ENCODE measurements at places on chromosomes 4 and X.

DNA sequence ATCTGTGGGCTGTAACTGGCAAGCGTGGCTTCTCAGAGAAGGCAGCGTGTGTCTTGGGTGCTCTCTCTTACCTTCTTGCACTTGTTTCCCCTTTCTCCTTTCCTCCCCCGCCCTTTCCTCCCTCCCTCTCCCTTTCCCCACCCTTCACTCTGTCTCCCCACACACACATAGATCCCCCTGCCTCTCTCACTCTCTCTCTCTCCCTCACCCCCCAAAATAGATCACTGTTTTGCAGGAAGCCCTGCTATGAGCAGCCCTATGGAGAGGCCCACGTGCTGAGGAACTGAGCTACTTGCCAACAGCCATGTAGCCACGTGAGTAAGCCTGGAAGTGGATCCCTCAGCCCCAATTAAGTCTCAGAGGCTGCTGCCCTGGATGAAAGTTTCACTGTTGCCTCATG, 4.3 kb upstream of the PNMA6E start:
- DNase-seq = no peak

GRCh38 chr4:78953769-78954666, 14.8 kb upstream of the PAQR3 start:
- DNase-seq = no peak

DNA sequence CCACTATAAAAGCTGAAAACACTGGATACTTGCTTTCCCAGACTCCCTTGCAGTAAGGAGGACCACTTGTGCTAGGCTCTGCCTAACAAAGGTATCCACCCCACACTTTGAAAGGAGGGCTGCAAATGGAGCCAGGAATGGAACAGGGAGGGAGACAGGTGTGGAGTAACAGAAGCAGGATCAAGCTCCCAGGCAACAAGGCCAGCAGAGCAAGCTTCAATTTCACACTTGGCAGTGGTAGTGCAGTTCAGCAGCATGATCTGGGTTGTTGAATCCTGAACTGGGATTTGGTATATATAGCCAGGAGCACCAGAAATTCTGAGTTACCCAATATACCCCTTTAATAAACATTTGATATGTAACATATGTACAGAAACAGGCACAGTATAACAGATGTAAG, 9.8 kb downstream of the LAMP2 start:
- no peak for DNase-seq

- DNase-seq = no peak
Observed at GRCh38 chr4:108683479-108683878, 33.1 kb downstream of the OSTC start.

DNA sequence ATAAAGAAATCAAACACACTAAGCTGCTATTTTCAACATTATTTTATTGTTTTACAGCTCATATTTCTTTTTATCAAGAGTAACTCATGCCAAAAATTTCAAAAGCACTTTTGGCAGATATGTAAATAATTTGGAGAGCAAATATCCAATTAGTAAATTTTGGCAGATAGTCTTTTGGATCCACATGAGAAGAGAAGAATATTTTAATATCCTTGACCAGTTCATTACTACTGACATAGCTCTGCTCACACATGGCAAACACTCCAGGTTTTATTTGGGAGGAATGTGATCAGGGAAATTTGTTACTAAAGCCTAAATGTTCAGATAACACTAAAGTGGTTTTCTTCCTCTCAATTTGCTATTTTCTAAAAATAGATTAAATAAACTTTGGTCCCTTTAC, 1054.3 kb downstream of the FAT4 start:
- no peak for DNase-seq

DNA sequence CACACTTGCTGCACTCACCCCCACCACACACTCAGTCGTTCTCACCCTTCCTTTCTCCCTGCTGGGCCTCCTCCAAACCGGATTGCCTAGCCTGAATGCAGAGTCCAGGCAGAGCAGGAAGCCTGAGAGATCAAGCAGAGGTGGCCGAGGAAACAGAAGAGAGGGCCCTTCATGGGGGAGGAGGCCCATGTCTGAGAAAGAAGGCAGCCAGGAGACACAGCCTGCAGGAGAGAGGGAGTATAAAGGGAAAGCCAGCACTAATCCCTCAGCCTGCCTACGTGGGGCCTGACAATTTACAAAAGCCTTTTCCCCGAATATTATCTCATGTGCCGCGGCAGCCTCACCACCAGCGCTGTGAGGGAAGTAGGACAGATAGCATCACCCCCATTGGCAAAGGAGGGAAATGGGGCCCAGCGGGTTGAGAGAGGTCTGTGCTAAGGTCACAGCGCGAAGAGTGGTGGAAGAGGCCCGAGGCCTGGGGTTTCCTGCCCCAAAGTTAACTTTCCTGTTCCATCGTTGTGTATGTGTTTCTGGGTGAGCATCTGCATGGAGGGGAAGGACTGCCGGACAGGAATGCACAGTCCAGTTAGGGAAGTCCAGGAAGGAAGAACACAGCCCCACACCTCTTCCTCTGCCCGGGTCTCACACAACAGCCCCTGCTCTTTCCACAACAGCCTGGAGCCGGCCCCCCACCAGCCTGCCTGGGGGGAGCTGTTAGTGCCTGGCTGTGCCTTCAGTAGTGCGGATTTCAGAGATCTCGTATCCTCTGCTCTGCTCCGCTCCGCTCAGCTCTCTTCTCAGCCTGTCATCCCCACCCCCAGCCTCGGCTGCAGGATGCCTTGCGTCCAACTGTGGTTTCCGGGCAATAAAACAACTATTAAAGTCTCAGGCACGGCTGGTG, 50.9 kb upstream of the BCOR start:
- DNase-seq = no peak

DNA sequence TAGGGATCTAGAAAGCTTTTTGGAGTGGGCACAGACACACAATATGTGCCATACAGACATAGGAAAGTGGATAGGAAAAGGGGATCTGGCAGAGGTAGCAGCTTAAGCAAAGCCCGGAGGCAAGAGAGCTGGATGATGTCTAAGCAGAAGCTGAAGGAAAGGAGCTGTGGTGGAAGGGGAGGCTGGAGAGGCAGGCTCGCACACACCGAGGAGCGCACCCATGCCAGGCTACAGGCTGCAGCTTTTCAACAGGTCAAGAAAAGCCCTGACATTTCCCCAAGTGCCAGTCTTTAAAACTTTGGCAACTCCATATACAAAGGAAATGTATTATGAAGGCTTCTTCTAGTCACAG, 67.4 kb downstream of the SOWAHB start:
- DNase-seq = no peak

GRCh38 chrX:155841232-155841631, 39.9 kb upstream of the VAMP7 start:
- DNase-seq = no peak

DNA sequence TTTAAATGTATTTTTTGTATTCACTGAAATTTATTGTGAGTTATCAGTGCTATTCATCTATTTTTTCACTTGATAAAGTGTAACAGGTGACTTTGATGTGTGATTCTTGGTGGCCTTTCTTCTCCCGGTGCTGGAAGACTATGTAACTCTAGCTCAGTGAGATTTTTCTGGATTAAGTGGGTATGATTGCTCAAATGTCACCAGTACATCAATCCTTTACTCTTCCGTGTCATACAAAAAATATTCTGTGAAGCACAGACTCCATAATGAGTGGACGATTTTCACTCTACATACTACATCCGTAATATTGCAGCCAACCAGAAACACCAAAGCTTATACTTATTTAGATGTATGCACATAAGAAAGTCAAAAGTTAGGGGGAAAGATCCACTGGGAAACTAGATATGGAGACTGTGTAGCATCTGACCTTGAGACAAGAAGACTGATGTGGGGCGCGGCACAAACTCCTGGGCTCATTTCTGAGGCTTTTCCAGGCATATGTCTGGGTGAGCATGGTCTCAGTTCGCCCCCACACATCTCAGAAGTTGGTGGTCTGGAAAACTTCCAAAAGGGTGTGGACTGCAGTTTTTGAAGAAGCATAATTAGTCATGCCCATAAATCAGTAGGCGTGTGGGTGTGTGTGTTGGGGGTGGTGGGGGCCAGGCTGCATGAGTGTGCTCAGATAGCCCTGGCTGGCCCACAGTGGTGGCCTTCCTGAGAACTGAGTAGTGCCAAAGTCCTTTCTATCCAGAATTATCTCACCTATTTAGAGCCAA, 53.9 kb upstream of the TENM3 start:
- DNase-seq = no peak

GRCh38 chr4:48127231-48127630, 6.8 kb downstream of the TXK start:
- DNase-seq = no peak

DNA sequence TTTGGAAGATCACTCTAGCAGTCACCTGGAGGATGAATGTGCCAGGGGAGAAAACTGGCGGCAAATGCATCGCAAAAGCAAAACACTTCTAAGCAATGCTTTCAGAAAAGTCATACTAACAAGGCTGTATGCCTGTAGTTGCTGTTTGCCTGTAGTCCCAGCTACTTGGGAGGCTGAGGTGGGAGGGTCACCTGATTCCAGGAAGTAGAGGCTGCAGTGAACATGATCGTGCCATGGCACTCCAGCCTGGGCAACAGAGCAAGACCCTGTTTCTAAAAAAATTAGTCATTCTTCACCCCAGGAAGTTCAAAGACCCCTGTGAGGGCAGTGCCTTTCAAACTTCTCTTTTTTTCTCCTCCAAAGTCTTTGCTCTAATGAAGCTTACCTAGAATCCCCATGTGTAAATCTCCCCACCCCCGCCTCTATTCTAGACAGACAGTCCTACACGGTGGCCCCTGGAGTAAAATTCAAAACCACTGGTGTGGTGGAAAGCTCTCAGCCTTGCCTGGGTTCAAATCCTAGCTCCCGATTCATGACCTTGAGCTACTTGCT, 5.5 kb downstream of the SOWAHD start:
- no peak for DNase-seq

GRCh38 chr4:64385220-64385619, 24.0 kb downstream of the TECRL start:
- no peak for DNase-seq

- no peak for DNase-seq
Observed at GRCh38 chr4:27101126-27101525, 240.5 kb downstream of the STIM2 start.

DNA sequence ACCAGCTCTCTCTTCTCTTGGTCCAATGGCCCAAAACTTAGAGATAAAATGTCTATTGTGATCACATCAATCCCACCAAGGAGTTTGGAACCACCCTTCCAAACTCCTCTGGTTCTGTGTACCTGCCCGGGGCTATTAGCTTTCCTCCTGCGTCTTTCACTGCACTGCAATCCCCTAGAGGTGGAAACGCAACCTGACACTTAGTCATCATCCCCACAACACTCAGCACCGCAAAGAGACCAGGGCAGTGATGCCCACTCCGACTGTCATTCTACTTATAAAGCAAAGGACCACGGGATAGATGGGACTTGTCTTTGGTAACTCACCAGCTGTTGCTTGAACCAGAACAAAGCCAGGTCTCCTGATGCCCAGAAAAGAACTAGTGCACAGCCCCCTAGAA, 22.0 kb downstream of the AFAP1 start:
- DNase-seq = no peak

DNA sequence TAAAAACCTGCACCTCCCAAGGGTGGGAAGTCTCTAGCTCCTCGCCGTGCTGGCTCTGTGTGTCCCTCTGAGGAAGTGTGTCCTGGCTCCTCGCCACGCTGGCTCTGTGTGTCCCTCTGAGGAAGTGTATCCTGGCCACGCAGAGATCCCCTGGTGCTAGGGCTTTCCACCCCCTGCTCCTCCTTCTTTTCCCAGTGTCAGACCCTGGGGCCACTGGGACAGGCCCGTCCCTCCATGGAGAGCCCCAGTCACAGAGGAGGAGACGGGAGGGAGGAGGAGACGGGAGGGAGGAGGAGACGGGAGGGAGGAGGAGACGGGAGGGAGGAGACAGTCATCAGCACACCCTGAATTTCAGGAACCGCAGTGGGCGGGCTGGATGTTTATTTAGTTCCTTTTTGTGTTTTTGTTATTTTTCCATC, 53.8 kb upstream of the HGFAC start:
- DNase-seq = no peak

- DNase-seq = no peak
Observed at GRCh38 chr4:99329876-99330275, 8.7 kb upstream of the ADH1B start.

DNA sequence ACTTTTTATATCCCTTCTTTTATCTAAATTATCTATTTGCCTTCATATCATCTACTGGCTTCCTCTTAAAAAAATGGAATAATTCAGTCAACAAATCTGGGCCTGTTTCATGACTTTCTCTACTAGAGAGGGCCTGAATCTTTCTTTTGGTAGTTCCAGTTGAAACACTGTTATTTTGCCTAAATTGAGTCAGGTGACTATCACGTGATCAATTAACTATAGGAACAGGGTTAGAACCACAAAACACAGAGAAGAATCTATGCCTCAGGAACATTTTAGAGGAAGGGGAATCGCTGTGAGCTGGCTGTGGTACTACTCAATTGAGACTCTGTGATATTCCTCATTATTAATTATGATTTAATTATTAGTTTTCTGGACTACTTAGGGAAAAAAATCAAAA, 736.7 kb upstream of the PITX2 start:
- no peak for DNase-seq

DNA sequence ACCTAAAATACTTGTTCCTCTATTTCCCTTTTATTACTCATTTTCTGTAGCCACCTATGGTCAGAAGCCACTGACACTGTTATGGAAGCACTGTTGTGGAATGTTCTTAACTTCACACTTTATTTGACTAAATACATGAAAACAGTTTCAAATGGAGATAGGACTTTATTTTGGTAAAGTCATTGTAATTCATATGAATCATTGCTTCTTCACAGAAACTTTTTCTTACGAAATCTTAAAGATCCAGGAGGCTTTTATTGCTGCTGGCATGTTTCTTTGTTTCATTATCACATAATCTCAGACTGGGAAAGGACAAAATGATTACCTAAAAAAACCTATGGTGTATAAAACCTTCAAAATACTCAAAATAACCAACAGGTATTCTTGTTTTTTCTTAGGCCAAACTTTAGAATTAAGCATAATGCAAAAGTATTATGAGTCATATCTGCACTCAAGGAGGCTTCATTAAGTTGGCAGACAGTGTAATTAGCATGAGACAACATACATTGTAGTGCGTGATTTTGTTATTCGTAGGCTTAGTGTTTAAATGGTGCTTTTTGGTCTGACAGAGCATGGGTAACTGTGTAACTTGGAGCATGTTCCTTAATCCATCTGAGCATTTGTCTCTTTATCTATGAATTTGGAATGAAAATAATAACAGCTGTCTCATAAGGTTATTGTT, 58.0 kb downstream of the SH3BGRL start:
- DNase-seq = no peak

GRCh38 chr4:32184186-32184585, 1464.0 kb downstream of the PCDH7 start:
- DNase-seq = no peak

Measured in GM12864 (cell line).